GM04504 (cell line): ENCODE measurements at places on chromosomes 6 and 20.

DNA sequence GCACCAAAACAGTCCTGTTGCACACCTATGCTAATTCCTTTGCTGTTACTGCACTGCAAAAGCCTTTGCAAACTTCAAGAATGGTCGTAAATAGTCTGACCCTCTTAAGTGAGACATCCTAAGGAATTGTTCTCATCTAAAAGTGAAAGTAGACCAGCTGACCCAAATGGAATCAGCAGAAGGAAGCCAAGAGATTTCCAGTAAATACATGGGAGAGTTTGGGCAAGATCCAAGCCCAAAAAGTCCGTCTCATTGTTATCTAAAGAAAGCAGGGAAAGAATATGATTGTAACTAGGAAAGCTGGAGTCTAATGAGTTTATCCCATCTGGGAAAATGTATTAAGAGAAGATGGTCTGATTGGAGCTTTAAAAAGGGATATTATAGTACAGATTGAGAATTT lies 43.0 kb upstream of the HIVEP1 start:
- no peak for DNase-seq

DNA sequence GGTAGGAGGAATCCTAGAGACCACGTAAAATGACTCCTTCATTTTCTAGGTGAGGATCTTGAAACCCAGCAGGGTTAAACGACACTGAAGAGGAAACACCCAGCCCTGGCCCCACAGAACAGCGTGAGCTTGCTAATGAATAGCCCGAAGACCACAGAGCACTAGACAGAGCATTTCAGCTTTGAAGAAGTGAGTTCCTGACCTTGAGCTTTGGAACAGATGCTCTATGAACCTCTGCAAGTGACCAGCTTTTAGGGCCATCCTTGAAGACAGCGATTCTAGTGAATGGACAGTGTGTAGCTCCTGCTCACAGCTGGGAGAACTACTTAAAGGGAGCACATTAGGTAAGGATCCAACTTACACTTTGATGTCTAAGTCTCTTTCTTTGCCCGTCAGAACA lies 74.0 kb upstream of the FRMD1 start:
- DNase-seq, result no peak

DNA sequence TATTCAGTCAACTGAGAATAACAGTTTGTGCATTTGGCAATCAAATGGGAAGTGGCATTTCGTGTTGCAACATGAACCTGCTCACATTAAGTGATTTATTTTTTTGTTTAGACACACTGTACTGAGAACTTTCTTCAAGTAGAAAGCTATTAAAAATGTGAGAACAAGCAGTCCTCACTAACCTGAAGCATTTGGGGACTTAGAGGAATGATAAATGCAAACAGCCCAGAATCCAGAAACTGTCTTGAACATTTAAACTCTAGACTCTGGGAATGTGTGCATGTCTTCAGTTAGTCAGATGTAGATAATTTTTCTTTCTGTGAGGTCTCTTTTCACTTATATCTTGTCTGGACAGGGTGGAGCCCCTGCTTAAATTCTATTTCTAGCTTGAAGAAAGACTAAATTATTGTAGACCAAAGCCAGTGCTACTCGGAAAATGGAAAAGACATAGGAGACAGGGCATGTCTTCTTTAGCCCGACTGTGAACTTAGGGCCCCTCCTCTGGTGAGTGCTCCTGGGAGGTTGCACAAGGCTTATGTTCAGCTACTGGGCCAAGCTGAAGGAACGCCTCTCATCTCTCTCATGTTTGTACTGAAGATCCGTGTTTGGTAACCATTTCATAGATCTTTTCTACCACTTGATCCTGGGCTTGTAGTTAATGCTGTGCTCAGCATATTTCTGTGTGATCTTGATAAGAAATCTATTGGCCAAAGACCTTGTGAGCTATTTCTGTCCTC lies 70.1 kb downstream of the SLX4IP start:
- no peak for DNase-seq

DNA sequence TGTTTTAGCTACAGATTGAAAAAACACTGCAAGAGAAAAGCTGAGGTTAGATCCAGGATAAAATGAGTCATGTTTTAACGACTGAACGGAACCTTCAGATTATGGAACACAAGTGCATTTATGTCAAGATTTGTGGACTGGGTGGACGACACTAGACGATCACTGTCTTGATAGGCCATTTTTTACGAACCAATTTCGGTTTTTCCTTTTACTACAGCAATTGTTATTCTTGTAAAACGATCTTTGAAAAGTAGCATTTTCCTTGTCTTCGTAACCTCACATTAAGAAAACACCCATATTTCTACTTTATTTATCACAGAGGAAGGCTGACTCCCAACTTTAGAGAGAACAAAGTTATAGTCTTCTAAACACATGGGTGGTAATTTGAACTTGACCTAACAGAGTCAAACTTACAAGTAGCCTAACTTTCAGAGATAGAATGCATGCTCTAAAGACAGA lies 294.2 kb upstream of the TCF21 start:
- no peak for DNase-seq

- no peak for DNase-seq
Observed at GRCh38 chr6:113744861-113745260, 112.3 kb upstream of the MARCKS start.

GRCh38 chr6:100346828-100347227 lies 117.9 kb downstream of the SIM1 start:
- peak; percentile 35 for DNase-seq

- DNase-seq, result no peak
Observed at GRCh38 chr6:155481215-155481614, 25.6 kb upstream of the NOX3 start.

GRCh38 chr20:63908008-63908682 lies 13.2 kb downstream of the DNAJC5 start:
- no peak for DNase-seq

GRCh38 chr20:37697314-37697713 lies 3.5 kb downstream of the CTNNBL1 start:
- DNase-seq, result no peak

GRCh38 chr6:4510906-4511640 lies 265.1 kb upstream of the CDYL start:
- DNase-seq, result no peak

- no peak for DNase-seq
Observed at GRCh38 chr6:165219629-165220028, 89.8 kb downstream of the C6orf118 start.

DNA sequence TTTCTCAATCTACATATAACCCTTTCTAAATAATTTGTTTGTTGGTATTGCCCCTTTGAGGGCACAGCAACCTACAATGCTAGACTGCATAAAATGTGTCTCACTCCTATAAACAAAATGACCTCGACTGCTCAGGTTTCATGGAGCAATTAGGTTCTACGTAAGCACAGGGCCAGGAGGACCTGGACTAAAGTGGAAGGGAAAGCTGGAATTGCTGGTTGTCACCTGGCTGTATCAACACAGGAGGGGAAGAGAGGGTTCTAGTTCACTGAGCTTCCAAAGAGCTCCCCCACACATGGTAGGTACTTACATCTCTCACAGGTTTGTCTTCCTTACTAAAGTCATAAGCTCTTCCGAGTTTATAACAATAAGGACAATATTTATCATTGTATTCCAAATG lies 51.0 kb downstream of the NCOA6 start:
- no peak for DNase-seq

DNA sequence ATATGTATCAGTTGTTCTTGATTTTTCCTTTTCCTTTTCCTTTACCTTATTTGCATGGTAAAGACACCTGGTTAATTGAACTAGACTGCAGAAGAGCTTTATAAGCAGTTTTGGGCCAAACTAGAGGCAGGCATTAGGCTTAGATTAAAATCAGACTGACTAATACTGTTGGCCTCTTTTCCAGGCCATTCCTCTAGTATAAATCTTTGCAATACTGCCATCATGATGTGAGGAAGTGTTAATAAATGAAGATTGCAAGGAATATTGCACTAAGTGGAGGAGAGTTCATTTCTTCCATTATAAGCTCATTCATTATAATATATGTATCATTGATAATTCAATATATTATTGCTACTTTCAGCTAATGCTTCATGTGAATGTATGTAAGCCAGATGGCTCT lies 163.8 kb downstream of the MMUT start:
- DNase-seq, result no peak

DNA sequence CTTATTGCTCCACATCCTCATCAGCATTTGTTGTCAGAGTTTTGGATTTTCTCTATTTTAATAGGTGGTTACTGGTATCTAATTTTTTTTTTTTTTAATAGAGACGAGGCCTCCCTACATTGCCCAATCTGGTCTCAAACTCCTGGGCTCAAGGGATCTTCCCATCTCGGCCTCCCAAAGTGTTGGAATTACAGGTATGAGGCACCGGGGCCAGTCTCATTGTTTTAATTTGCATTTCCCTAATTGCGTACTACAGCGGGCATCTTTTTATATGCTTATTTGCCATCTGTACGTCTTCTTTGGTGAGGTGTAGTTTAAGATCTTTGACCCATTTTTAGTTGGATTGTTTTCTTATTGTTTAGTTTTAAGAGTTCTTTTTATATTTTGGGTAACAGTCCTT lies 210.4 kb upstream of the SULF2 start:
- DNase-seq, result no peak

DNA sequence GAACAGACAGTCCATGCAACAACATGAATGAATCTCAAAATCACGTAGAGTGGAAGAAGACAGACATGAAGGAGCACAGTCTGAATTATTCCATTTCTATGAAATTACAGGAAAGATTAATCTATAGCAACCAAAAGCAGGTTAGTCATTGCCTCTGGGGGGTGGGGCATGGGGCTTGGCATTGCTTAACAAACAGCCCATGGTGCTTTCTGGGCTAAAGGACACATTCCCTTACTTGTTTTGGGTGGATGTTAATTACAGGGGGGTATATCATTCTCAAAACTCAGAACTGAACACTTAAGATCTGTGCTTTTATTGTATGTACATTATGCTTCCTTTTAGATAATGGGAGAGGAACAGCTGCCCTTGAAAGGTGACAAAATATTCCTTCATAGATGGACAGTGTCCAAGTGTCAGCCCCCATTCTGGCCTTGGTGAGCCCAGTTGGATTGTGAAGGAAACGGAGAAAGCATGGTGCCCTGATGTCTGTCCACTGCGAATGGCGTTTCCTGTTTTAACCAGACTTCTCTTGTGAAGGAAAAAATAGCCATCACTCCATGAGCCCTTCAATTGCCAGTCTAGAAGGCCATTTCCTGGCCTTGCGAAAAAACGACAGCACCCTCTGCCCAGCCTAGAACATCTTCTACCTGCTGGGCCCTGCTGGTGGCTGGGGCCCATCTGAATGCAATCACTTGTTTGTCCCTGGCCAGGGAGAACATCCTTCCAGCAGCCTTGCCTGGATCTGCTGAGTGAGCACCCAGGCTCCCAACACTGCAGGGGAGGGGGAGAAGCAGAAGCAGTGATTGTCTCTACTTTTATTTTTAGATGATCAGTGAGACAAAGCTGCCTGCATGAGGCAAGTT lies 179.7 kb downstream of the BCAS1 start:
- no peak for DNase-seq

GRCh38 chr20:62002882-62003480 lies 62.7 kb downstream of the TAF4 start:
- DNase-seq, result no peak

- DNase-seq, result no peak
Observed at GRCh38 chr6:166610069-166610468, 17.0 kb downstream of the RPS6KA2 start.

DNA sequence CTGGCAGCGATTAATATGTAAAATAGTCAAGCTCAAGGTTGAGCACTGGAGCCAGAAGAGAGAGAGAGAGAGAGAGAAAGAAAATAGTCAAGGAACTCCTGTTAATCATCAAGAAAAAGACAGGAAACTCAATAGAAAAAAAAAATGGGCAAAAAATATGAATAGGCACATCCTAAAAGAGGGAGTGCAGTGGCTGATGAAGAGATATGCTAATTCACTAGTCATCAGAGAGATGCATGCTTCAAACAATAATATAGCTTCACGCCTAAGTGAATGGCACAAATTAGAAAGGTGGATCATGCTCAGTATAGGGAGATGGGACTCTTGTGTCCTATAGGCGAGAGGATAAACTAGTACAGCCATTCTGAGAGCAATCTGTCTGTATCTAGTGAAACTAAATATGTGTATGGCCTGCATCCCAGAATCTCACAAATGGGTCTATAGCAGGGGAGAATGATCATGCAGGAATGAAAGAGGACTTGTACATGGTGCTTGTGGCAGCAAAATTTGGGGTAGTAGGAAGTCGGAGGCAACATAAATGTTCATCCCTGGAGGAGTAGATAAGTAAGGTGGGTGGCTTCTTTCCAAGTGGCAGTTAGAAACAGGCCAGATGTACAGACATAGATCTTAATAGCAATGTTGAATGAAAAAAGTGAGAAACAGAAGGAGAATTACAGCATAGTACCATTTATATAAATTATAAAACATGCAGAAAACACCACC lies 176.8 kb downstream of the VEGFA start:
- no peak for DNase-seq

DNA sequence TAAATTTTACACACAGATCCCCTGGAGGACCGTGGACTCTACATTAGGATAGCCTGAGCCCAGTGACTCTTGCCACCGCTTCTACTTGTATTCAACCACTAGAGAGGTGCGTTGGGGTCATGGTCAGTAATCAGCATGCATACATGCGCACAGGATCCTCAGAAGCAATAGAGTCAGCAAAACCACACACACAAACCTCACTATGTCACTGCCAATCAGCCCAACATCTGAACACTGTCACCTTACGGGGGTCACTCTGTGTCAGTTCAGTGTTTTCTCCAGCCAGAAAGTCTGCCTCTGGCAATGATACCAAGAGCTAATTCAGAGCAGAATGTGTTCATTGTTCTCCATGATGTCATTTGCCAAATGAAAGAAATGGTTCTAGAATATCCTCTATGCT lies 225.3 kb downstream of the KHDC1L start:
- no peak for DNase-seq

DNA sequence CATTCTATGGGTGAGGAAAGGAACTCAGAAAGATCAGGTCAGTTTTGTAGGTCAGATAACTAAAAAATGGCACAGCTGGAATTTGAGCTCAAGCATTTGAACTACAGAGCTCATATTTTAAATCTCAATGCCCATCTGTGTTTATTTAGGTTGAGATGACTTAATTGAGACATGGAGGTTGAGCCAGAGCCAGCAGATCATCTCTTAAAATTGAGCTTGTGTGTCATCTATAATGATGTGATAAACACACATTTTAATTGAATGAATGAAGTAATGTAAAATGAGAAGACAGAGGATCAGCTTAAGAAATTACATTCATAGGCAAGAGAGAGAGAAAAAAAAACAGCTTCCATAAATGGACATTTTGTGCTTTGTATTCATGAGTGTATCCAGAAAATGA lies 3.7 kb downstream of the MANEA start:
- DNase-seq, result no peak

DNA sequence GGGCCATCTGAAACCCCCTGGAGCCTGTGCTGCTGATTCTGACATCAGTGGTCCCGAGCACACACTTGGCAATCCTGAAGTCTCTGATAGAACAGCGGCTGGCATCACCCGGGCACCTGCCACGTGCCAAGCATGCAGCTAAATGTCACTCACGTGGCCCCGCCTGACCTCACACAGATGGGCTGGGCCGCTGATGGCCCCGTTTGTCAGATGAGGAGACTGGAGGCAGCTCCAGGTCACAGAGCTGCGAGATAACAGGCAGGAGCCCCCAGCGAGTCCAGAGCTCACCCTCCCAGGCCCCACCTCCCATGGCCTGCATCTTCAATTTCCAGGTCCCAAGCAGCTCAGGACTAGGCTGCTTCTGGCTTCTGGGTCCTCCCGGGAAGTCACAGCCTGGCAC lies 67.2 kb downstream of the YTHDF1 start:
- DNase-seq, result no peak
